EL (cell line): ENCODE measurements at places on chromosomes 16 and 17.

DNA sequence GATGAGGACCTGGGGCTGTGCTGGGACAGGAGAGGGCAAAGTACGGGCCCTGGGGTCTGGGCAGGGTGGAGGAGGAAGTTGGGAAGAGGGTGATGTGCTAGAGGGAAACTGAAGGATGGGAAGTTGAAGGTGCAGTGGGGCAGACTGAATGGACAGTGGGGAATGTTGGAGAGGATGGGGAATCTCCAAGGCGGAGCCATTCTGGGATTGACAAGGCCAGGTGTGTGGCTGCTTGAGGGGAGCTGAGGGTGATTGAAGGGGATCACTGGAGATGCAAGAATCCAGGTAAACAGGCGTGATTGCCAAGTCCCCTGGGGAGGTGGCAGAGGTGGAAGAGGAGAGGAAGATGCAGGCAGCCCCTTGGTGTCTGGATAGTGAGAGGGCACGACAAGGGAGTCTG is 8.5 kb upstream of the HSD3B7 start:
- no peak for DNase-seq

GRCh38 chr17:81912441-81913309 is 1.5 kb upstream of the PCYT2 start:
- DNase-seq: no peak

- peak; percentile 99 for DNase-seq
These were observed 54.8 kb upstream of the MAP3K14 start for GRCh38 chr17:45371414-45372324.

GRCh38 chr16:30372725-30373124 is 1.9 kb upstream of the MYL11 start:
- no peak for DNase-seq

GRCh38 chr16:79211586-79211985 is 389.0 kb downstream of the MAF start:
- DNase-seq: no peak

- peak; percentile 88 for DNase-seq
These were observed 1.1 kb downstream of the MT2A start for GRCh38 chr16:56609463-56609921.

GRCh38 chr17:371583-371982 is 19.0 kb upstream of the RPH3AL start:
- no peak for DNase-seq

GRCh38 chr17:34760931-34761495 is 181.6 kb downstream of the TMEM132E start:
- DNase-seq: no peak

- DNase-seq: no peak
These were observed 55.6 kb downstream of the COTL1 start for GRCh38 chr16:84562174-84562815.

DNA sequence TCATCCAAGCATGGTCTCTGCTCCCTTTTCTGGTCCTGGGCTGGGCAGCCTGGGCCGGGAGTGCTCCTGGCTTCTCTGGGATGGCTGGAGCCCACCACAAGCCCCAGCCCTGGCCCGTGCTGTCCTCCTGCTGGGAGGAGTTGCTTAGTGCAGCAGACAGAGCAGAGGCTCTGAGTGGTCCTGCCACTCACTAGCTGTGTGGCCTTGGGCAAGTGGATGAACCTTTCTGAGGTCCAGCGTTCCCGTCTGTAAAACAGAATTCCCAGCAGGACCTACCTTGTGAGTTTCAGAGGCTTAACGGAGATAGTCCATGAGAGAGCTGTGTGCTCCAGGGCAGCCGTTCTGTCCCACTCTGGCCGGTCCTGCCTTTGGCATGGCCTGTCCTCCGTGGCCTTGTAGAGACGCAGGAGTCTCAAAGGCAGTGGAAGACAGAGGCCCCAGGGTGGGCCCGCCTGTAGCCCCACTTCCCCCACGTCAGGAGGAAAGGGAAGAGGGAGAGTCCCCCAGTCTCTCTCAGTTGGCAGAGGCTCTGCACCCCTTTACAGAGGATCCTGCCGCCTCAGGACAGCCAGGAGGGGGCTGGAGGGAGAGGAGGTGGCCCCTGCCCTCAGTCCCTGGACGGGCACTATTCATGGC is 7.8 kb downstream of the MYO15B start:
- no peak for DNase-seq

DNA sequence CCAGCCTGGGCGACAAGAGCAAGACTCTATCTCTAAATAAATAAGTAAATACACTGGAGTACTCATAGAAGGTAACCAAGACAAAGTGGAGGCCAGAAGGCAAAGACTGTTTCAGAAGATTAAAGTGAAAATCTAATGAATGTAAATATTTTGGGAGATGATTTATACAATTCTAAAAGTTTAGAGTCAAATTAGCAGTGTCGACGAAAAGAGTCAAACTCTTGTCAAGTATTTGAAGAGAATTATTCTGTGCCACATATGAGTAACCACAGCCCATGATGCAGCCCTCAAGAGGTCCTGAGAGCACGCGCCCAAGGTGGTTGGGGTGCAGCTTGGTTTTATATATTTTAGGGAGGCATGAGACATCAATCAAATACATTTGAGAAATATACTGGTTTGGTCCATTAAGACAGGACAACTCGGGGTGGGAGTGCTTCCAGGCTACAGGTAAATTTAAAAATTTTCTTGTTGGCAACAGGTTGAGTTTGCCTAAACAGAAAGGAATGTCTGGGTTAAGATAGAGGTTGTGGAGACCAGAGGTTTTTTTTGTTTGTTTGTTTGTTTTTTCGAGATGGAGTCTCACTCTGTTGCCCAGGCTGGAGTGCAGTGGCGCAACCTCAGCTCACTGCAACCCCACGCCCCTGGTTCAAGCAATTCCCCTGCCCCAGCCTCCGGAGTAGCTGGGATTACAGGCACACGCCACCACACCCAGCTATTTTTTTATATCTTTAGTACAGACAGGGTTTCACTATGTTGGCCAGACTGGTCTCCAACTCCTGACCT is 3.5 kb downstream of the CFDP1 start:
- DNase-seq: no peak

DNA sequence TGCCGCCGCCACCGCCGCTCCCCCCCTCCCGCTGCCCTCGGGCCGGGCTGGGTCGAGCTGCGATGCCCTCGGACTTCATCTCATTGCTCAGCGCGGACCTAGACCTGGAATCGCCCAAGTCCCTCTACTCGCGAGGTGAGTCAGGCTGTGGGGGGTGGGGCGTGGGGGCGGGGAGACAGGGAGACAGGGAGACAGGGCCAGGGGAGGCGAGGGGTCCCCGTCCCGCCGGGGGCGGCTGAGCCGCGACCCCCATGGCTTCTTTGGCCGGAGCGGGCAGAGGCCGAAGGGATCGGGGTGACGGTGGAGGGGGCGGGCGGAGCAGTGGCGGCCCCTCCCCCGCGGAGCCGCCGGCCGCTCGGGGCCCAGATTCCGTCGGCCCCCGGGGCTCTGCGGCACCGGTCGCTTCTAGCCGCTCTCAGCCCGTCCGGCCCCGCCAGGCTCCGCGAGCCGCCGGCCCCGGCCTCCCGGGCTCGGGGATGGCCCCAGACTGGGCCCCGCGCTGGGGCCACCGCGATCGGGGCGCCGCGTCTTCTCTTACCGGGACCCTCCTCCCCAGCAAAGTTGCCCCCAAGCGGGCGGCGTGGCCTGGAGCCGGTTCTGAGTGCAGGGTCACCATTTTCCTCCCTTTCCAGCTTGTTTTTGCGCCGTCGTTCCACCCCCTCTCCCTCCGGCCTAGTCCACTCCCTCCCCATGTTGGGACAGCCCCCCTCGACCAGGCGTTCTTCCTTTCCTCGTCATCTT is 644 bp downstream of the NFAT5 start:
- peak; percentile 82 for DNase-seq

GRCh38 chr16:29030086-29030840 is 45.4 kb downstream of the LAT start:
- no peak for DNase-seq

GRCh38 chr17:79315358-79316105 is 240.9 kb downstream of the ENGASE start:
- no peak for DNase-seq

DNA sequence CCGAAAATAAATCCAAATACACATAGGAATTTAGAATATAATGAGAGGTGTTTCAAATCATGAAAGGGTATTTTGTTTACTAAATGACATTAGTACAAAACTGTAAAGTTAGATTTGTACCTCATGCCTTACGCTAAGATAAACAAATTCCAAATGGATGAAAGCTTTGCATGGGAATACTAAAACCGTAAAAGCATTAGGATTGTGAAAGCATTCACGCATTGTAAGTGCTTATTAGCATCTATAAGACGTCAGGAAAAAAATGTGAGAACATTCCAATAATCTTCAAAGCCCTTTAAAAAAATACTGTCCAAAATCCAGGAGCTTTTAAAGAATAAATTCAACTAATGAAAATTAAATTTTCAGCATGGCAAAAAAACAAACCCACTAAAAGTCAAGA is 24.8 kb upstream of the ALOX15 start:
- DNase-seq: no peak
